Immature natural killer cell (primary cell): ENCODE measurements at places on chromosomes 5 and 9.

- DNase-seq = no peak
Observed at GRCh38 chr5:16932401-16932800, 3.7 kb downstream of the MYO10 start.

GRCh38 chr5:31936683-31937082, 237.4 kb downstream of the GOLPH3 start:
- DNase-seq = no peak

- DNase-seq = no peak
Observed at GRCh38 chr9:69139596-69139995, 34.5 kb upstream of the TJP2 start.

DNA sequence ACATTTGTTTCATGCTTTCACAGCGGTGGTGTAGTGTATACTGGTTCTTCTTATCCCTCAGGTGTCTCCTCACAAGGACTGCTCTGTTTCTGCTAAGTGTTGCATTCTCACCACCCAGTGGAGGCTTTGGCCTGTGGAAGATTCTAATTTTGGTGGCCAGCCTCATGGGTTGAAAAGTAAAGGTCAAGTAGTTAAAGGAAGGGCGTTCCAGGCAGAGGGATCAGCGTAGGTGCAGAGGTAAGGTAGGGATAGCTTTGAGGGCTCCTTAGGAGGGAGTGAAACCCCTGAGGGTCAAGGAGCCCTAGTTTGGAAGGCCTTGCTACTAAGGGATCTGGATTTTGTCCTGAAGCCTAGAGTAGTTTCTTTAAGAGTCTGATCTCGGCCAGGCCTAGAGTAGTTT, 4.6 kb upstream of the RACK1 start:
- DNase-seq = no peak

- no peak for DNase-seq
Observed at GRCh38 chr5:448061-448765, 5.2 kb downstream of the EXOC3 start.

- DNase-seq = no peak
Observed at GRCh38 chr5:36359267-36359666, 57.6 kb upstream of the RANBP3L start.

- DNase-seq = no peak
Observed at GRCh38 chr5:74638544-74638969, 2.0 kb downstream of the ENC1 start.

DNA sequence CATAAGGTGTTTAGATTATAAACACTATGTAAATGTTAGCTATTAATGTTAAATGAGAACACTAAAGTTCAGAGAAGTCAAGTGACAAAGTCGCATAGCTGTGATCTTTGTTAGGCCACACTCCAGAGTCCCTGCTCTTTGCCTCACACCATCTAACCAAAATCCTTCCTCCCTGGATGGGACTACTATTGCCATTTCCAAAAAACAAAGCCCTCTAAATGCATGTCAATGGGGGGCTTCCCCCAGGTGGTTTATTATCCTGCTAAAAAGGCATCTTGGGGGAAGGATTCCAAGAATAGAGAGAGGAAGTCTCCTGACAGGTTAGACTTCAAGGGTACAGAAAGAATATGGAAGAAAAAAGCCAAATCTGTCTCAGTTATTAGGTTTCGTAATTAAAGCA, 10.4 kb downstream of the NR6A1 start:
- DNase-seq = no peak

DNA sequence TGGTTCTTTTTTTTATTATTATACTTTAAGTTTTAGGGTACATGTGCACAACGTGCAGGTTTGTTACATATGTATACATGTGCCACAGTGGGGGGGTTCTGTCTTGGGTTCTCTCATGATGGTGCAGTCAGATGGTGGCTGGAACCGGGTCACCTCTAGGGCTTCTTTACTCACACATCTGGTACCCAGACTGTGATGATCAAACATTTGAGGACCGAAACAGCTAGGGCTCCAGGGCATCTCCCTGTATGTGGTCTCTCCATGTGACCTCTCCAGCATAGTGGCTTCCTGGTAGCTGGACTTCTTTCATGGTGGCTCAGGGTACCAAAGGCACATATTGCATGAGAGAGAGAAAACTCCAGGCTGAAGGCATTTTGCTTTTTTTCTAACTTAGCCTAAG, 9.8 kb upstream of the CRHBP start:
- DNase-seq = no peak

GRCh38 chr5:138946241-138946623, 71.1 kb upstream of the LRRTM2 start:
- DNase-seq = no peak

- no peak for DNase-seq
Observed at GRCh38 chr5:9009931-9010651, 535.8 kb downstream of the SEMA5A start.

DNA sequence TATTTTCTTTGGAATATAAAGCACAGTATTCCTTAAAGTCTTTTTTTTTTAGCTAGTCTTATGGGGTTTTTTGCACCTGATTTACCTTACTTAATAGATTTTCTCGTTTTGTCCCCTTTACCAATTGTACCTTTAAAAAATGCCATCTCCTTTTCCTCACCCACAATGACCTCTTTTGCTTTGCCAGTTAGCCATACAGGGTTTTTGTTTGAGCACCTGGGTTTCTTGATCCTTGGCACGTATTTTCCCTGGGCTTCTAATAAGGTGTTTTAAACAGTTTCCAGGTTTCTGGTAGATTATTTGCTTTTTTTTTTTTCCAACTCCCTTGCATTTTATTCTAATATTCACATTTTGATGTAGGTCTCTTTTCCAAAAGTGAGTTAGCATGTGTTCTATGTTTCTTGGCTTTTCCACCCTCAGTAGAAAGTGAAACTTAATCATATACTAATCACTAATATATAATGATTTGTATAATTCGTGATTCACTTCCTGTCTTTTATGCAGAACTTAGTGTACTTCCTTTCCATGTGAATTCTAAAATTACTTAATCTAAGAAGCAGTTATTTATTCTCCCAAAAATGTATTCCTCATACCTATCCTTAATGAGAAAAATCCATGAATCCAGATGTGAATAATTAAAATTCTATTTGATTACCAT, 673.9 kb upstream of the RGMB start:
- no peak for DNase-seq

GRCh38 chr5:149149942-149150341, 8.6 kb downstream of the ABLIM3 start:
- DNase-seq = no peak

DNA sequence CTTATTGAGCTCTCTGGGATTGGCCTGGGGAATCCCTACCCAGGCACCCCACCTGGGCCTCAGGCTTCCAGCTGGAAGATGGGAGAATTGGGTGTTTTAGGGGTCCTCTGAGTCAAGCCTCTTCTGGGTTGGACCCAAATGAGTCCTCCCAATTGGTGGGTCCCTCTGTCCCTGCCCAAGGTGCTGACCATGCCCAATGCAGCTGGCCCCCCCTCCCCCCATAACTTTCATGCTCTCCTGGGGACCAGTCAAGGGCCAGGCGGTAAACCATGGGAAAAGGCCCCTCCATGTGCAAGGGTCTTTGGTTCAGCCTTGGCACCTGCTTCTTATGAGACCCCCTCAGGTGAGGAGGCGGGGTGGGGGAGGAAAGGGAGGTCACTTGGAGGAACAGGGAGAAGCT, 3.4 kb upstream of the PSD2 start:
- no peak for DNase-seq

DNA sequence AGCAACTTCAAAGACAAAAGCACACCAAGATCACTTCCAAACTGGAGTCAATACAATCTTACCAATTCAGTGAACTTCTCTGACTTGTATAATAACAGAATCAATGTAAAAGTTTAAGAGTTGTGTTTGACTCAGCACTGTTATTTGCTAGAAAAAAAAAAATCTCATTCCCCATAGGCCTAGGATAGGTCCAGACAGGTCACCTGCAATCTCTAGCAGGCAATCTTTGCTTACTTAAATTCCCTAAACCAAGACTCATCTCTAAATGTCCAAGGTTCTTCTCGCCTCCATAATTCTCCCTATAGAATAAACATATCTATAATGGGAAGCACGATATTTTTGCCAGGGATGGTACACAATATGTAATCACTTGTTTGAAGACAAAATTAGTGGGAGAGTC, 2.5 kb downstream of the FAM169A start:
- no peak for DNase-seq

- no peak for DNase-seq
Observed at GRCh38 chr5:165351342-165351741, 1845.9 kb downstream of the MAT2B start.

- no peak for DNase-seq
Observed at GRCh38 chr5:122942164-122942914, 94.2 kb downstream of the PPIC start.

DNA sequence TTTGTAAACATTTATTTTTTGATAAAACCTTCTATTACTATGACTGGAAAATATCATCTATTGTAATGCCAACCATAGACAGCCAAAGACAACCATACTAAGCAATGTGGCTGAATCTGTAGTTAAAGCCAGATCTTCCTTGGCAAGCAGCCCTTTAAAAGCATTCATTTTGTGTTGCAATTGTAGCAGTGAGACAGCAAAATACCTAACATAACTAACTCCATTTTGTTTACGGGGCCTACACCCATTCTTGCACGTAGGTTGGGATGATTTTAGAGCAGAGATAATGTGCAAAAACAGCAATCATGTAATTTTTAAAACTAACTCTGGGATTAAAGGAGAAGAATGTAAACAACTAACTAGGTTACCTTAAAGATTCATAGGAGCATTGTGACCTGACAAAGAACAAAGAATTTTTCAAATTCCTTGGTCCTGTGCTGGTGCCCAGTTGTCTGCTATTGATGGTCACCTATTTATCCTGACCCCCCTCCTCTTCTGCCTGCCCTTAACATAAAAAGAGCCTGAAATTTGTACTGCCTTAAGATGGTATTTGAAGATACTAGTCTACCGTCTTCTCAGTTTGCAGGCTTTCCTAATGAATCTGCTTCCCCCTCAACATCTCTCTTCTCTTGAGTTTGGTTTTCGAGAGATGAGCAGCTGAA, 10.6 kb downstream of the IFNA1 start:
- DNase-seq = no peak

- no peak for DNase-seq
Observed at GRCh38 chr9:5818424-5819142, 14.3 kb downstream of the ERMP1 start.

DNA sequence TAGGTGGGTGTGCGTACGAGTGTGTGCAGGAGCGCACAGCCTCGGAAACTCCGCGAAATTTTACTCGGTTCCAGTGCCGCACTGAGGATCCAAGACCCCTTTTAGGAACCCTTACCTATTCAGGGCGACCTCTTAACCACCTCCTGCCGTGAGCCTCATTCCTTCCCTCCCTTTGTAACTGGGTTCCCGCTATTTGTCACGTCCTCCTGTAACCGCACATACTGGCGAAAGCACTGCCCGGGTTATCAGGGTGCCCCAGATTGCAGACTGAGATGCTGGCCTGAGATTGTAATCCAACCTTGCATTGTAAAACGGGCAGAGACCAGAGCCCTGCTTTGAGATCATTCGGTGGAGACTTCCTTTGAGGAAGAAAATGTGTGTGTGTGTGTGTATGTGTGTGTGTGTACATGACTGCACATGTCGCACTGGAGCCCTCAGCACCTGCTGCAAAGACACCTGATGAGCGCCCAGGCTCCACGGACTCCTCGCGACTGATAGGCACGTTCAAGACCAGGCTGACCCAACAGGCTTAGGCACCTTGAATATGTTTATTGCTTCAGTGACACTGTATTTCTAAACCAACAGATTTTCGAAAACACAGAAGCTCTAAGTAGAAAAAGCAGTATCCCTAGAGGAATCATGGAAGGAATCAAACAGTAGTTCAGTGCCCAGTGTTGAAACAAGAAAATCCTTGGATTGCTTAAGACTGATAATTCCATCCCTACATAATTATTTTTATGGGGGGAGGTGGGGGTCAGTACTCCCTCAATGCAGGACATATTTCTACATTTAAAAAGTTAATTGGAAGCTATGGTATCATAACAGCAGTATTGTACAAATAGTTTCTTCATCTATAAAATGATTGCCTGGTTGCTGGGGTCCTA, 86.5 kb upstream of the TNFAIP8 start:
- peak; percentile 30 for DNase-seq

DNA sequence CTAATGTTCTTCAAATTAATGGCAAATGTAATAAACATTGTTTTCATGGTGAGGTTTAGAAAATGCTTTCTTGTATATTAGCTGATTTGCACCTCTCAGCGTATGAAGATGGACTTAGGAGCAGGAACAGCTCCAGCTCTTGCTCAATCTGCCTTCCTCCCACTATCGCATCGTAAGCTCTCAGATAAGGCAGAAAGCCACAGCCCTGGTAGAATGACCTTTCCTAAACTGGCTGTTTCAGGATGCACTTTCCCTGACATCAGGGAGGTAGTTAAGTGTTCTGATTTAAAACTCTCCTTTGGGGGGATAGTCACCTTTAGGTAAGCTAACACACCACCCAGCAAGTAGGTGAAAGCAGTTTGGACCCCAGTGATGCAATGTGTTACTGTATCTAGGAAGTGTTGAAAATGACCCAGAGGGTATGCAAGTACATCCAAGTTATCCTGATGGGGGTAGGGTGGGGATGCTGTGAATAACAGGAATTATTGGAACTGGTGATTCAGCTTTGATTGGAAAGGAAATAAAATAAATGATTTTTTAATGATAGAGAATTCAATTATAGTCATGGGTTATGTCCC, 72.3 kb downstream of the LMNB1 start:
- DNase-seq = no peak

GRCh38 chr9:119959846-119960545, 590.8 kb upstream of the BRINP1 start:
- no peak for DNase-seq

DNA sequence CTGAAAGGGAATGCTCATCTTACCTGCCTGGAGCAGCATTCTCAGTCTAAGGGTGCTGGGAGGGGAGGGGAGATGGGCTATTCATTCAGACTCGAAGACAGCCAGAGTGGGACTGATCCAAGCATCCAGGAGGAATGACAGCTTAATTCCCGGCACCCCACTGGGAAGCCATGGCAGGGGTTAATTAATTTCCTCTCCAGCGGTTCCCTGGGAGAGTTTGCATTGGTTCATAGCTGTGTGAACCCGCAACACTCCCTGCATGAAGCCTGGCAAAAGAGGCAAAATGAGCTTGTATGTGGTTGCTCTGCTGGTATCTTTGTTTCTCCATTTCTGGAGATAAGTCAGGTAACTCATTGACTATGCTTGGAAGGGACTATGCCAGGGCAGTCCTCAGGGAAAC, 401.0 kb upstream of the SLC24A2 start:
- DNase-seq = no peak

DNA sequence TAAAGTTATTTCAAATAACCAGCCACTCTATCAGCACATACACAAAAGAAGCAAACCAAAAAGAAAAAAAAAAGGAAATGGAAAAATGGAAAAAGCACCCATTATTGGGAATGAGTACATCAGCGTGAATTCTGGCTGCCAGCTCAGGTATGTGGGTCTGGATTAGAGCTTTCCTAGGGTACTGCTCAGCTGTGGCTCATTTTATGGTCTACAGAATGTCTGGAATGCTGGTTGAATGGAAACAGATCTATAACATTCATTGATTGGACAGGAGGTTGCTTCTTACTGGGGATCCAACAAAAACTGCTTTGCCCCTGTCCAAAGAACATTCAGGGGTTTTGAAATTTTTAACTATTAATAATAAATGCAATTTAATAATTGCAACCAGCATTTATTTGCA, 3.9 kb upstream of the CAST start:
- no peak for DNase-seq
